H9 (cell line): ENCODE measurements at places on chromosomes 5 and 9. TPM values are rescaled to one million over a fixed set of nuclear protein-coding genes. Genes with fewer than 3 reads are reported as not detected.

The ZDHHC12 gene
- 42.8 and 45.8 TPM in 2 replicates for total RNA-seq

The KIF4B gene
- total RNA-seq: 0.04 and 0.07 TPM in 2 replicates

The TRAF1 gene
- total RNA-seq: 1.4 and 1.5 TPM in 2 replicates

The CARTPT gene
- not detected in 2 replicates for total RNA-seq

The GRM6 gene
- total RNA-seq: not detected in 2 replicates

The POU5F2 gene
- 0.11 and 0.22 TPM in 2 replicates for total RNA-seq

The HTR4 gene
- not detected in 2 replicates for total RNA-seq

The OR1J2 gene
- not detected in 2 replicates for total RNA-seq

The WDR38 gene
- total RNA-seq: not detected in 2 replicates

The MRPL36 gene
- total RNA-seq: 67.3 and 68.9 TPM in 2 replicates

The LAMC3 gene
- total RNA-seq: 21.7 and 21.9 TPM in 2 replicates

GRCh38 chr9:2620919-2621721 is 467 bp upstream of the VLDLR start:
- DNase-seq: peak; percentile 90

- DNase-seq: no peak
These were observed 253.0 kb downstream of the HINT1 start for GRCh38 chr5:130912088-130912487.

GRCh38 chr9:29183971-29184370 is 1610.7 kb upstream of the C9orf72 start:
- DNase-seq: no peak

DNA sequence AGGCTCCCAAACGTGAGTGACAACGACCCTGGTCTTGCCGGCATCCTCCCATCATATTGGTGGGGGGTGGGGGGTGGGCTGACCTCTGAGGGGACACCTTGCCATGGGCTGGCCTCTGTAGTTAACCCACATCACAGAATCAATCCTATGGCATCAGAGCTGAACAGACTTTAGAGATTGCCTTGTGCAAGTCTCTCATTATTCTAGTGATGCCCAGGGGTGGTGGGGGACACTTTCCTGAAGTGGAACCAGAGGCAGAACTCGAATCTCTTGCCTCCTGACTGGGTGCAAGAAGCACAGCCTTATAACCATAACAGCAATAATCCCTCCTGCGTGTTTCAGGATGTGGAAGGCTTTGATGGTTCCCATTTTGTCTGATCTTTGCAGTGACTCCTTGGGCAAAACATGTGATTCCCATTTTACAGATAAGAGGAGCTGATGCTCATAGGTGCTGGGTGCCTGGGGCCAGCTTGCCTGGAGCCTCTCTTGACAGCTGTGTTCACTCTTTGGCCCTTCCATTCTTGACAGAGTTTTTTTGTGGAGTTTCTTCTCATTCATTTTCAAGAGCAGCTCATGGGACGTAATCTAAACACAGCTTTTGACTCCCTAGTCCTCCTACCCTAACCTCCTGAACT is 18.6 kb upstream of the PITX1 start:
- no peak for DNase-seq

DNA sequence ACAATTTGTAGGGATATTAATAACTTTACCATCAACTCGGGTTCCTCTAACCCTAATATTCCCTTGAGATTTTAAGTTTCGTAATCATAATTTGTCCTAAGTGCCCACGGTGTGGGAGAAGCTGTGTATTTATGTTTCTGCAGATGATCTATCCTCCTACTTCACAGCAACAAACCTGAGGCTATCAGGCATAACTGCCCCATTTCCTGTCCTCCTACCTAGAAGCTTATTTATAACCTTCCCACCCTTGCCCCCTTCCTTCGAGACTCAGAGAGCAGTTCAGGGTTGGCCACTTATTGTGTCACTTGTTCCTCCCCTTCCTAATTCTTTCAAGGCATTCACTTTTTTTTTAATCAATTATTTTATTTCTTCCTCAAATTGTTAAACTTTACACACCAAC is 29.6 kb upstream of the LCP2 start:
- DNase-seq: no peak

DNA sequence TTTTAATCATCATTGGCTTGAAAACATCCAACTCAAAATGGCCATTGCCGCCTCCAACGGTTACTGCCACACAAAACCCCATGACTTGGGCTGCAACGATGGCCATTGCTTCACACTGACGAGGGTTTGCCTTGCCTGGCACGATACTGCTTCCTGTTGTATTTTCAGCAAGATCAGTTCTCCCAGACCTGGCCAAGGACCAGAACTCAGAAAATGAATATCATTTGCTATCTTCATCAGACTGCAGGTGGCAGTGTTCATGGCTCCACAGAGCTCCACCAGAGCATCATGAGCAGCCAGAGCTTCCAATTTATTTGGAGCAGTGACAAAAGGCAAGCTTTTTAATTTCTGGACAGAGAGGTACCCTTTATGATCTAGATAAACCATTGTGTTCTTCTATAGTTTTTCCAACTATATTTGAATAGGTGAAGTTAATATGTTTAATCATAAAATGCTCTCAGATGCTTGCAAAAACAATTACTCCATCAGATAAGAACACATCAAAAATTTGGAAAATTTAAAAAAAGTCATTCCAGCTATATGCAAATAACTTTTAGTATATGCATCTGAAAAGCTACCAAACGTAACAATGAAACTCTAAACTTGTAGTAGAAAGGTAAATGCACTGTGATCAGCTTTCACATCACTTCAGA is 10.4 kb downstream of the AMACR start:
- DNase-seq: peak; percentile 41

GRCh38 chr5:92884469-92884868 is 696.5 kb downstream of the NR2F1-AS1 start:
- DNase-seq: no peak

DNA sequence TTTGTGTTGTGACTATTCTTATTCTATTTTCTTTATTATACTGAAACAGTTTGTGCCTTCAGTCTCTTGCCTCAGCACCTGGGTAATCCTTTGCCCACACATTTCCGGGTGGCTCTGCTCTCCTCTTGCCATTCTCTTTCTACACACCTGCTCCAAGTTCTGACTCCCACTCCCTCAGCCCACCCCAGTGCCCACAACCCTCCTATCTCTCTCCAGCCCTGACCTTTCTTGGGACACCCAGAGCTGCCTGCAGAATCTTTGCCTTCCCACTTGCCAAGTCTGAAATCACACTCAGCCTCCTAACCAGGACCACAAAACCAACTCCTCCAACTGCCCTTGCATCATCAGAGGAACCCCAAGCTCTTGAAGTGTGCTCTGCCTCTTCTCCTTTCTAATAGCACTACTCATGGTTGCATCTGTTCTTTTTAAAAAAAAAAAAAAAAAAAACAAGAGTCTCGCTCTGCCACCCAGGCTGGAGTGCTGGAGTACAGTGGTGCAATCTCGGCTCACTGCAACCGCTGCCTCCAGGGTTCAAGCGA is 4.1 kb downstream of the SWI5 start:
- DNase-seq: no peak

- no peak for DNase-seq
These were observed 18.5 kb downstream of the GBGT1 start for GRCh38 chr9:133144904-133145851.

- no peak for DNase-seq
These were observed 143.4 kb downstream of the HINT1 start for GRCh38 chr5:131021646-131022045.

DNA sequence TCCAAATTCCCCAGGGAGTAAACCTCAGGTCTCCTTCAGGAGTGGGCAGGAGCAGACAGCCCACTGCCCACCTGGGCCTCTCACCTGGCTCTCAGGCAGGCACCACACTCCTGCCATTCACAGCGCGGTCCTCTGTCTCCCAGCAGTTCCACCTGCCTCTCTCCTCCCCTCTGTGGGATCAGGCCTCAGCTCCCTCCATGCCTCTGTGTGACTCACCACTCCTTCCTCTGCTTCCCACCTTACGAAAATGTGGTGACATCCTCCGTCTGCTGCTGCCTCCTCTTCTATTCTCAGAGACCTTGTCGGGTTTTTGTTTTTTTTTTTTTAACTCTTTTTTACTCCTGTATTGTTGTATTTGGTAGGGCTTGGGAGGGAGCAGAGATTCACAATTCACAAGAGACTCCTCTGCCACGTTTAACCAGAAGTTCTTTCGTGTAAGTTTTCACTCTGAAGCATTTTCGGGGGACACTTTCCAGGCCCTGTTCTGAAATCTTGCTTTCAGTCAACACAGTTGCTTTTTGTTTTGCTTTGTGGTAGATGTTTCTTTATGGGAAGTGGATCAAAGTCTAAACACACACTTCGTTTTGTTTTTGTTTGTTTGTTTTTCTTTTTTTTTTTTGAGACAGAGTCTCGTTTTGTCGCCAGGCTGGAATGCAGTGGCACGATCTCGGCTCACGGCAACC is 21.1 kb upstream of the CDKN2AIPNL start:
- peak; percentile 65 for DNase-seq

DNA sequence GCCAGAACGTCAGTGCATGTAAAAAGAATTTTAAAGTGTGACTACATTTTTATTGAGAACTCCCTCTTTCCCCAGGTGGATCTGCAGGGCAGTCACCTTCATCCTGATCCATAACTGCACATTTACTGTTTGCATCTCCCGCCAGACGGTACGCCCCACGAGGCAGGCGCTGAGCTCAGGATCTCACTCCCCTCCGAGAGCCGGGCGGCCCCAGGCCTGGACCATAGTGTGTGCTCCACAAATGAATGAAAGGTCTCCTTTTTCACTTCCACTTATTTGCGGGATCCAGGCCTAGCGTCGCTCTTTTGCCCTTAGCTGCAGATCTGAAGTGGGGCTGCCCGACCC is 378 bp downstream of the DROSHA start:
- DNase-seq: no peak

DNA sequence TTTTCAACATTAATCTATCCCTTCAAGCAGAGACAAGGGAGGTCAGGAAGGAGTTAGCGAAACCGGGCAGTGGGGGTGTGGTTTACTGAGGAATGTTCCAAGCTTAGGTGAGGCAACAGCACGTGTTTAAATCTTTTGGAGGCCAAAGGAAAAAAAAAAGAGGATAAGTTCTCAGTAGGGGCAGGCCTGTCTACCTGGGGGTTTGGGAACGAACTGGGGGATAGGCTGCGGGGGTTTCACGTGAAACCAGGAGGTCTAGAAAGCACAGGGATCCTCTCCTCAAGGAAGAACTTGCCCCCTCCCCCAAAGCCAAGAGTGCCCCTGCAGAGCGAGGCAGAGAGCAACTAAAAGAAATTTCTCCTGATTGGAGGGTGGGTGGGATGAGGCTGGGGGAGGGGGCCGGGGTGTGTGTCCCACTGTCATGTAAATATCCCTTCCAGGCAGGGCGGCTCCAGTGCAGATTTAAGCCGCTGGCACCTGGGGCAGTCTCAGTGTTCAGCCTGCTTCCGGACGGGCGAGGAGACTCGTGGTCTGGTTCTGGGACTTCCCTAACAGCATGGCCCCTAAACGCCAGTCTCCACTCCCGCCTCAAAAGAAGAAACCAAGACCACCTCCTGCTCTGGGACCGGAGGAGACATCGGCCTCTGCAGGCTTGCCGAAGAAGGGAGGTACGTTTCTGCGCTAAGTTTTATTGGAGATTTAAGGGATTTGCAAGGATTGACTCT is 5.5 kb upstream of the SET start:
- peak; percentile 97 for DNase-seq

GRCh38 chr5:157447201-157447637 is 12.8 kb upstream of the NIPAL4 start:
- peak; percentile 50 for DNase-seq

- DNase-seq: no peak
These were observed 182.2 kb upstream of the GRIA1 start for GRCh38 chr5:153308282-153308681.

DNA sequence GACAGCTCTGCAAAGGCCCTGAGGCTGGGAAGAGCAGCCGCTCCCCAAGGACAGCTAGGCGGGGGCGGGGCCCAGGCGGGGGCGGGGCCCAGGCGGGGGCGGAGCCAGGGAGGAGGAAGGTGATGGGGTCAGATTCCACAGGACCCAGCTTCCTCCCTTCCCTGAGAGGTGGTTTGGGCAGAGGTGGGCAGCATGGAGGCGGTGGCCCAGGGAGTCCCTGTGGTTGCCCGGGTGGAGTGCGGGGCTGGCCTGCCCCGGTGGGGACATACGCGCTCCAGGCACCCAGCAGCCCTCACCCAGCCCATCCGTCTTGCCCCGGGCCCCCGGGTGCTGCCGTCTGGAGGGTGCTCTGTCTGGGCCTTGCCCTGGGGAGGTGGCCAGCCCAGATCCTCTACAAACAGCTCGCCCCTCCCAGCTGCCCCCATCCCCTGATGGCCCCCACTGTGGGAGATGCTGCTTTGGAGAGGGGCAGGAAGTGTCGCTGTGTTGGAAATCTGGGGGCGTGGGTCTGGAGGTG is 11.0 kb upstream of the RNU6ATAC start:
- peak; percentile 91 for DNase-seq

DNA sequence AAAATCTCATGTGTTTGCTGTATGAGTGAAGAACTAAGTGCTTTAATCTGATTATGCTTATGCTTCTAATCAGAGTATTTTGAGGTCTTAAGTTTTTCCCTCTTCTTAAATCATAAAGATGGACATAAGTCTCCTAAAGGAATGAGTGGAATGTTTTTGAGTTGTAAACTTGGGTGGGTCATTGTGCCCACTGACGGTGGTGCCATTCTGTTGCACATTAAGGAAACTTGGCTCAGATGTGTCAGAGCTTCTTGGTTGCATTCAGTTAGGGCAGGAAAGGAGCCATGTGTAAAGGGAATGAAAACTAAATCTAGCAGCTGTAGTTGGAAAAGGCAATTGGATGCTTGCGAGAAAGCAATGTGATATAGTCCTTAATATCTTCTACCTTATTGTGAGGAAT is 256.6 kb downstream of the FANCC start:
- DNase-seq: no peak

DNA sequence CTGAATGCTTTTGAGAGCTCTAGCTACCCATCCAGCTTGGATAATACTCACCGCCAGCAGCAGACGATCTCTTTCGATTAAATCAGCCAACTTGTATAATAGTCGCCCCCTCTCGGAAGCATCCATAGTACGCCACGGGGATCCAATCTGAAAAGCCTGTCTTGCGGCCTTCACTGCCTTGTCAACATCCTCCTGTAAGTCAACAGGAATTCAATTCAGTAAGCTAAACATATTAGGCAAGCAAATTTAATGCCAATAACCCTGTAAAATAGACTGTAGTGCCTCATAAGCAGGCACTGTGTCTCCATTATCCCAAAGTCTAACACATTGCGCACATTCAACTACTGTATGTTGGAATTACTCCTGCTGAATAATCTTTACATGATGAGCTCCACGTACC is 22.0 kb downstream of the ALDH1A1 start:
- peak; percentile 55 for DNase-seq

GRCh38 chr5:56259002-56259511 is 25.9 kb upstream of the ANKRD55 start:
- DNase-seq: no peak

DNA sequence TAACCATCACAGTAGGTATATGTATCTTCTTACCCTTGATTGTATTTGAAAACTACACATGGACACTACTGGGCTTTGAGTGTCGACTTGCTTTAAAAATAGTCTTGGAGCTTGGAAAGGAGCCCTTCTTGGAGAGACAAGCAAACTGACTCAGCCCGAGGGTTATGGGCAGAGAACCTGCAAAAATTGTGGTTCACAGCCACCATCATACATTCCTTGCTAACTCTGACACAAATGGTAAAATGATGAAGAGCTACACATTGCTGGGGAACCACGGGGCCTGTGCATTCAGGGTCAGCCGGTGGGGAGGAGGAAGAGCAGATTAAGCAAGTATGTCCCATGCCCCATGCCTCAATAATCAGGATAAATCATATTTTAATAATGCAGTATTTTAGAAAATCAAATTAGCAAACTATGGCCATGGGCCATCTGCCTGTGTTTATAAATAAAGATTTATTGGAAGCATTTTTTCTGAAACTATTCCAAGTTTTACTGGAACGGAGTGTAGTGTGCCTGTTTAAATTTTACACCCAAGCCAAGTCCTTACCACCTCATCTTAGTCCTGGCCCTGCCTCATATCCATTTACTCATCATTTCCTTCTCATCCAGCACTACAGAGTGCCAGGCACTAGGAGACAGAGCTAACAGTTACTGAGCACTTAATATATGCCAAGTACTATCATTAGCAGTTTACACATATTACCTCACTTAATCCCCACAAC is 195.7 kb downstream of the PALM2AKAP2 start:
- no peak for DNase-seq
